Aorta (tissue), 5 donors: ENCODE measurements at places on chromosomes 7 and 10.

GRCh38 chr10:7046615-7047014 is 364.2 kb downstream of the SFMBT2 start:
- DNase-seq = no peak

DNA sequence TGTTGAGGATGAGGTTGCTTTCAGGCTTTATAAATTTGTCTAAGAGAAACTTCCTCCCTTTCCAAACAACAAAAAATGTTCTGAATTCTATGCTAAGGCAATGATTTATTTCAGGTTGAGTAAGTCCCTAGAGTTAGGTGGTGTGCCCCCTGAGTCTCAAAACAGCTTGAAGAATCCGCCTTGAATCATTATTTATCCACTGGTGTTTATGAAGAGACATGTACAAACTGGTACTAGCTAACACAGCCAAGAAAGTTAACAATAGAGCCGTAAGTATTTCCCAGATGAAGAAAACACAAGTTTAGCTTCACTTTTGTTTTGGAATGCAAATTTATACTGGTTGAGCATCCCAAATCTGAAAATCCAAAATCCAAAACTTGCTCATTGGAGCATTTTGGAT is 66.2 kb upstream of the SRPK2 start:
- DNase-seq = no peak

GRCh38 chr10:102400076-102400475 is 4.6 kb downstream of the NFKB2 start:
- DNase-seq = no peak

DNA sequence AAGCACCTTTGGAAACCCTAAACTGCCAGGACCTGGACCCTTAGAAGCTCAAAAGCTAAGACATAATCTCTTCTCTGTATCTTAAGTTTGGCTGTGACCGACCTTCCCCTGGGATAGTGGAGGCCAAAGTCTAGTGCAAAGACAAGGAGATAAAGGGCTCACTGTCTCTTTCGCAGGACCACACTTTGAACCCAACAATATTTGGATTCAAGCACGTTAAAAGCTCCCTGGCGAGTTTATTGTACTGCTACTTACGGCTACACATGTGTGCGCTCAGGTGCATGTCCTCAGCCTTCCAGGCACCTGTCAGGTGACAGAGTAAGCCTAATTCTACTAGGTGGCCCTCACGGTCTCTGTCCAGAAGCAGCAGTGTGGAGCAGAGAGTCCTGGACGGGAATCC is 55.9 kb downstream of the PNLIPRP2 start:
- no peak for DNase-seq

DNA sequence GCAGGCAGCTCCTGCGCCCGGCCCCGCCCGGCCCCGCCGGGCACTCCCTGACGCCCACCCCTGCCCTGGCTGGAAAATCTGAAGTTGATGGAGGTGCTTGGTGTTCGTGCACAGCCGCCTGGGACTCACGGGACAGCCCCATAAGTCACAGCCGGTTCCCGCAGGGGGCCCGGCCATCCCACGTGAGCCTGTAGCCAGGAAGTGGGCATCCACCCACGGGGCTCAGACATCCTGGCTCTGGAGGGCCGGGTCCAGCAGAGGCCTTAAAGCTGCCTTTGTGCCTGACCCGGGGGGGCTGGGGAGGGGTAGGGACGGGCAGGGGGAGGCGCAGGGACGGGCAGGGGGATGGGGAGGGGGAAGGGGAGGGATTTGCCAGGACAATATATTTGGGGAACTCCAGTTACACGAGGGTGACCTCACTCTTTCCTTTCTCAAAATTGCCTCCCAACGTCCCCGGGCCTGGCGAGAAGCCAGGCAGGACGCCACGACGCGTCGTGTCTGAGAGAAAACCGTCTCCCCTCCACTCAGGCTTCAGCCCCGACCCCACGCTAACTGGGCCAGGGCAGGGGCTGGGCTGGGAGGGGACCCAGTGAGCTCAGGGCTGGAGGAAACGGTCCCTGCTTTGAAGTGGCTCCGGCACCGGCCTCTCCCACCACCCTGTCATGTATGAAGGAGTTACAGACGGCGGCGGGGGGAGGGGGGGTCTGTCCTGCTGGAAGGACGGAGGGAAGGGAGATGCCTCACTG is 82.1 kb upstream of the PDGFA start:
- peak; percentile 92 for DNase-seq

DNA sequence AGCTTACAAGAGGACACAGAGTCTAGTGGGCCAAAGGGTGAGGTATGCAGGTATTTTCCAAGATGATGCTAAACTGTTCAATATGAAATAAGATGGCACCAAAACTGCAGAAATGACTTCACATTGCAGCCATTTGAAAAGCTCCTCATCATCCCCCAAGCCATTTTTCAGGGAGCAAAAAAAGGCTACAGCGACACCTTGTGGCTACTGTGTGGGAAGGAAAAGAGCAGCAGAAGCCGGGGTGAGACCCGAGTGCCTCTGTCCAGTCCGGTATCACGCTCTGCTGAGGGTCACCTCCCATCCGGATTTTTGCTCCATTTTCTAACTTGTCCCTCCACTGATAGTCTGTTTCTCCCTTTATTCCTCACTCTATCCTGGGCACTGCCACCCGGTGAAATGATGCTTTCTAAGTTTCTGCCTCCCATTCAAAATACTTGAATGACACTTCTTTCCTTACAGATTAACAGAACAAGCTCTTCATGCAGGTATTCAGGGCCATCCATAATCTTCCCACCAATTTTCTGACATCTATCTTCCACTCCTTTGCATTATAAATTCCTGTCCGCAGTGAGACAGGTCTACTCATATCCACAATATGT is 220.2 kb downstream of the DGKI start:
- DNase-seq = no peak
